ENCODE measurements at places on chromosomes 7 and 10. TPM values are rescaled to one million over a fixed set of nuclear protein-coding genes. Genes with fewer than 3 reads are reported as not detected.

AKR1C1 gene
- total RNA-seq: 72.2 TPM

UPK3B gene
- total RNA-seq: under 0.01 TPM

STEAP2 gene
- total RNA-seq: 29.8 TPM

HSPA12A gene
- total RNA-seq: 9.5 TPM

HOXA4 gene
- 0.51 TPM for total RNA-seq

CCDC186 gene
- total RNA-seq: 15.2 TPM
